SK-MEL-5 (cell line): ENCODE measurements at places on chromosomes 7 and 10. TPM values are rescaled to one million over a fixed set of nuclear protein-coding genes. Genes with fewer than 3 reads are reported as not detected.

Gene PLEKHS1
- not detected in 2 replicates for total RNA-seq

Gene PNLIPRP2
- total RNA-seq, result 0.34 and 0.37 TPM in 2 replicates

Gene POP7
- total RNA-seq, result 79.2 and 94.4 TPM in 2 replicates

GRCh38 chr7:42877862-42878261, 34.0 kb downstream of the C7orf25 start:
- no peak for DNase-seq

- DNase-seq, result no peak
Measured at GRCh38 chr7:95560674-95561073, 35.6 kb downstream of the PDK4 start.

DNA sequence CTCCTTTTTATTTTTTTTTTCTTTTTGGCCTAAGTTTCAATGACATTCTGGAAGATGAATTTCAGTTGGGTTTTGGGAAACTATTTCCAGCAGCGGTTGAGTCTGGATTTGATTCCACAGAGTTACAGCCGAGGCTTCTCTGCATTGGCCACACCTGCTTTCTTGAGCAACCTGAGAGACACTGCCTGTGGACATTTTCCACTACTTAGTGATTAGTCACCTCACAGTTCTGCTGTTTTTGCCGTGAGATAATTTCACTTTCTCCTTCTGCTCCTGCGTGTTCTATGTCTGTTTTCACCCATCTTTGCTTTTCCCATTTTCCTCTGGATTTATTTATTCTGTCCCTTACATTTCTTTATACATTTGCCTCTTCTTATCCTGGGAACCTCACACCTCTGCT, 243.0 kb downstream of the BICC1 start:
- DNase-seq, result no peak

DNA sequence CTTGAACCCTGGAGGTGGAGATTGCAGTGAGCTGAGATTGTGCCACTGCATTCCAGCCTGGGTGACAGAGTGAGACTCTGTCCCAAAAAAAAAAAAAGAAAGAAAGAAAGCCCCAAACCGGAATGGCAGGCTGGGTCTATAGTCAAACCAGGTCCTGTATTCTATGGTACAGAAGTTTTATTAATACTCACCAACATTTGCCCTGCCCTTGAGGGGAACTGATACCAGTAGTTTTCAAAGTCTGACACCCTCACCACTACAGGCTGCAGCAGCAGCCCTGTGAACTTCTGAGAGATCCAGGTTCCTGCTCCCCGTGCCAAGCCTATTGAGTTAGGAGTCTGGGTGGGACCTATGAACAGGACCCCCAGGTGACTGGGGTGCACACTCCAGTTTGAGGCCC, 80.6 kb downstream of the RGS10 start:
- DNase-seq, result no peak

DNA sequence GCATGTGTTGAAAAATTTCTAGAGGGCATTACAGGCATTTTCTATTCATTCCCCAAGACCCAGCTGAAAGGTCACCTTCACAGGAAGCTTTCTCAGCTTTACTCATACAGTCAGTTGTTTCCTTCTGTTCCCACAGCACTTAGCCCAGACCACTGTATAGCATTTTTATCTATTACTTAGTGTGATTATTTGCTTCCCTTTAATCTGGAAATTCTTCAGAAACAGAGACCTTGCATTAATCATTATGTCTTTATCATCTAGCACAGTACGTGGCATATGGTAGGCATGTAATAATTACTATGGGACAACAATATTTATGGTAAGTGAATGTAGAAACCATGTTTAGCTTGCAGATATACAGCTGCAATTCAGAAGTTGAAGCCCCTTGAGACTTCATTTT, 38.2 kb upstream of the CDK6 start:
- DNase-seq, result peak; percentile 51

GRCh38 chr7:116340943-116341907, 130.9 kb downstream of the TES start:
- peak; percentile 87 for DNase-seq

DNA sequence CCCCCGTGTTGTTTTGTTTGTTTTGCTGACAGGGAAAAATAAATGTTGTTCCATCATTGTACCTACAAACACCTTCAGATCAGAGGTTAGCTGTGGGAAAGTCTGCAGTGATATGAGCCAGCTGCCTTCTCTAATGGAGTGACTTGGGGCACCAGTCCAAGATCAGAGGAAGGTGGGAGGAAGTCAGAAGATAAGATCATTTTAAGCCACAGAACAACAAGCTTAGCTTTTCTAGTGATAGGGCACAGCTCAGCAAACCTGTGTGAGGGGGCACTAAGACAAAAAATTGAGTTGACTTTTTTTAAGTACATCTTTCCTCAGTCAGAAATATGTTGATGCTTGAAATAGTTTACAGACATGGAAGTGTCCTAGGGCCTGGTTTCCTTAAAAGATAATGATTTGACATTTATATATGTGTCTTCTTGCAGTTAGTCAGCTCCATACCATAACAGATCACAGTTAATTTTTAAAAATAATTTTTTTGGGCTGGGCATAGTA, 240.3 kb upstream of the KAT6B start:
- DNase-seq, result no peak

- DNase-seq, result no peak
Measured at GRCh38 chr10:127797339-127797738, 60.4 kb downstream of the FOXI2 start.

DNA sequence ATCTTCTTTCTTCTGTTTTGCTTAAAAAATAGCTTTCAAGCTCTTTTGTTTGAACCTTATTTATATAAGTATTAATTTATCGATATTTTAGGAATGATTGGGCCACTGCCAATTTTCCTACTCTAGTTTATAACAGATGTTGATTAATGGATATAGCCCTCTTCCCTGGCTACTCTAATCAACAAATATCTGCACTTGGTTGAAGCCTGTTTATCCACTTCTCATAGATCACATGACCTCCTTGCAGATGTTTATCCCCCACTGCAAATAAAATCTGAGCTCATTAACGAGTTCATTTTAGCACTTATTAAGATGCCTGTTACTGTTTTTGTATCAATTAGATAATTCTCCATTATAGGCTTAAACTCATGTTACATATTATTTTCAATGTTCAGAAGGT, 715.3 kb downstream of the CNTNAP2 start:
- DNase-seq, result no peak

- no peak for DNase-seq
Measured at GRCh38 chr10:49335364-49335972, 36.5 kb downstream of the C10orf71 start.

- no peak for DNase-seq
Measured at GRCh38 chr7:67990003-67990402, 993.4 kb downstream of the TYW1 start.
